Stimulated activated CD4-positive, alpha-beta T cell treated with anti-CD3 and anti-CD28 coated beads, Interleukin-1b, Interleukin-23, amount 100 ng/mL, for 24 hours (primary cell): ENCODE measurements at places on chromosomes 6 and 20.

DNA sequence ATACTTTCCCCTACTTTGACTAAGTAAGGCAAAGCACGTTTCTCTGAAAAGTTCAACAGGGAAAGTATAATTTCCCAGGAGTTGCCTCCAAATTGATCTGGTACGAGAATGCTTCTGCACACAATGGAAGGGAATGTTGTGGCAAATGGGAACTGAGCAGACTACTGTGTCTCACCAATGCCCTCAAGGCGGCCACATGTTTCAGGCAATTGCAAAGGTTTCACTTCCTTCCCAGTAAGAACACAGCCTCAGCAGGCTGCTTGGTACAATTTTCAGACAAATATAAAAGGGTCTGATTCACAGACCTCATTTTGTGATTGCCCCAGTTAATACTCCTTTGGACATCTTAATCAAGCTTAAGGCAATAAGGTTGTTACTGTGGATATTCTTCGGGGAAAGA is 71.2 kb downstream of the KIAA0319 start:
- no peak for DNase-seq

DNA sequence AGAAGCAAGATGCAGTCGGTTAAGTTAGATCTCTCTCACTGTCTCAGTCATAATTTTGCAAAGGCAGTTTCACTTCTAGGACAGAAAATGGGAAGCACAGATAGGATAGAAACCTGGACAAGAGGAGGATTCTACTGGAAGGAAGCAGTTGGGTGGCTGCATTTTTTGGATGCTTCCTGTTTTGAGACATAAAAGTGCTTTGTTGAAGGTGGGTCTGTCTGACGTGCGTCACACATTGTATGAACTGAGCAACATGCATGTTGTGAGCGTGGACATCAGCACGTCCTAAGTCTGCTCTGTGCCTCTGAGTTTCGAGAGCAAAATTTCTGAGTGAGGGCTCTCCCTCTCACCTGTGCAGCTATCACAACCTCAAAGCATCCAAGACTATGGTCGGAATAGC is 68.7 kb upstream of the SNX9 start:
- DNase-seq, result no peak

DNA sequence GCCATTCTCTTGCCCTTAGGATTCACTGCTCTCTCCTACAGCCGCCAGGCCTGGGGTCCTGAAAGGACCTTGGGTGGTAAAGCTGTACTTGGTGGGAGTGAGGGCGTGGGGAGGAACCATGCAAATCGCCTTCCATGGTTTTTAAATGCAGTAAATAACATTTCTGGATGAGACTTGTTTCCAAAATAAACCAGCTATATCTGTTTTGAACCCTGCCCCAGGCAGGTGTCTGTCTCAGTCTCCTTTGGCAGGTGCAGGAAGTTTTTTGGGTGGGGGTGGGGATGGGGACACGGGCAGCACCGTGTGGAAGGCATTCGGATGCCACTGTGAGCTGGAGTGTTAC is 14.3 kb downstream of the ITPA start:
- DNase-seq, result no peak

- DNase-seq, result no peak
Measured at GRCh38 chr6:16168121-16168520, 39.2 kb downstream of the MYLIP start.

- no peak for DNase-seq
Measured at GRCh38 chr6:46048646-46049297, 33.1 kb upstream of the CLIC5 start.

DNA sequence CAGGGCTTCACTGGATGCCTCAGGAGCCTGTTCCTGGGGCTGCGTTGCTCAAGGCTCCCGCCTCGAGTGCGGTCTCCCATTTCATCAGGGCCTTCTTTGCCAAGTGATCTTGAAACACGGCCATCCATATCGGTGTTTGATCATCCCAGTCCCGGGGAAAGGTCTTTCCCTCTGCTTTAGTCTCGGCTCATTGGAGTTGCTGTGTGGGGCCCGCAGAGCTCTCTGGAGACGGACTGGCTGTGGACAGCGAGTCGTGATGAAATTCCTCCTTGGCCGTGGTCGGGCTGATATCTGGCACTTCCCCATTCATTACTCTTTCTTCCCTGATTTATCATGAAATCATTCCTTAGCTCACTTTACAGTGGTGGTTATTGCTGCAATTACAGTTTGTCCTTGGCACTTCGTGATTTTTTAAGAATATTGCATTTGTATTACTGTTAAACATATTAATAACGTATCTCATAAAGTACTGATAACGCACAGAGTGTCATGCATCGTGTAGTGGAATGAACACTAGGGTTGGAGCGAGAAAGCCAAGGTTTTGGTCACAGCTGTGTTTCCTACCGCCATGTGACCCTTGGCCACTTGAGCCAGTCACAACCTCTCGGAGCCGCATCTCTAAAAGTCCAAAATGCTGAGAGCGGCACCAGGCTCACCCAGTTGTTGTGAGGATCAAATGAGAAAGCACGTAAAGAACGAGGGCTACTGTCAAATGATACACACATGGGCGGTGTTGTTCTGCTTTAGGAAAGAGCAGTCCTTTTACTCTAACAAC is 71.8 kb downstream of the MTHFD1L start:
- no peak for DNase-seq

- DNase-seq, result no peak
Measured at GRCh38 chr6:109315341-109316110, 66.7 kb downstream of the CD164 start.
